Motor neuron (in vitro differentiated cells): ENCODE measurements at places on chromosomes 3 and 15. TPM values are rescaled to one million over a fixed set of nuclear protein-coding genes. Genes with fewer than 3 reads are reported as not detected.

The PRSS50 gene
- 0.49 and 0.85 TPM in 2 replicates for total RNA-seq

The LYZL4 gene
- total RNA-seq: not detected in 2 replicates

The UCN2 gene
- 0.66 and 0.97 TPM in 2 replicates for total RNA-seq

The CSPG5 gene
- total RNA-seq: 0.66 and 1.0 TPM in 2 replicates

The TNNC1 gene
- 2.3 and 2.5 TPM in 2 replicates for total RNA-seq

The HEMK1 gene
- total RNA-seq: 23.5 and 25.5 TPM in 2 replicates

The EEFSEC gene
- 9.4 and 9.7 TPM in 2 replicates for total RNA-seq

The LEO1 gene
- total RNA-seq: 29.2 and 32.1 TPM in 2 replicates

The PLSCR4 gene
- total RNA-seq: 8.9 and 9.2 TPM in 2 replicates

The SLMAP gene
- total RNA-seq: 75.9 and 77.3 TPM in 2 replicates

The RLBP1 gene
- total RNA-seq: 0.76 and 1.3 TPM in 2 replicates

The CIDEC gene
- total RNA-seq: not detected in 2 replicates

The GHSR gene
- total RNA-seq: 1.4 TPM in 1 of 2 replicates, not detected in the other

The TM6SF1 gene
- 0.93 and 1.1 TPM in 2 replicates for total RNA-seq

The PTX3 gene
- 6.0 and 6.4 TPM in 2 replicates for total RNA-seq

The GXYLT2 gene
- 0.14 and 0.36 TPM in 2 replicates for total RNA-seq

The PLSCR2 gene
- total RNA-seq: not detected in 2 replicates

The KLHL6 gene
- 2.4 and 2.5 TPM in 2 replicates for total RNA-seq

The INAFM2 gene
- total RNA-seq: 16.1 and 16.4 TPM in 2 replicates

The WDR72 gene
- 7.9 and 10.2 TPM in 2 replicates for total RNA-seq

The LARP6 gene
- 15.5 TPM in 2 replicates for total RNA-seq

The C3orf85 gene
- not detected in 2 replicates for total RNA-seq

The SERINC4 gene
- total RNA-seq: 0.63 and 1.1 TPM in 2 replicates

The ITIH4 gene
- 2.2 and 2.9 TPM in 2 replicates for total RNA-seq

The COLQ gene
- 10.1 and 12.0 TPM in 2 replicates for total RNA-seq

The CHRM5 gene
- 0.36 and 0.89 TPM in 2 replicates for total RNA-seq

The GNAI2 gene
- 137 and 163 TPM in 2 replicates for total RNA-seq

The EPHB1 gene
- 1.1 and 1.6 TPM in 2 replicates for total RNA-seq
